ENCODE measurements at places on chromosomes 2 and 18. TPM values are rescaled to one million over a fixed set of nuclear protein-coding genes. Genes with fewer than 3 reads are reported as not detected.

ESCO1 gene
- total RNA-seq: 37.7 TPM

RFX8 gene
- 0.44 TPM for total RNA-seq

WNT6 gene
- not detected for total RNA-seq

REG3A gene
- not detected for total RNA-seq

SCN9A gene
- not detected for total RNA-seq

ZNF532 gene
- total RNA-seq: 12.9 TPM

IL36B gene
- total RNA-seq: not detected
